ENCODE measurements at places on chromosomes 13 and 19. TPM values are rescaled to one million over a fixed set of nuclear protein-coding genes. Genes with fewer than 3 reads are reported as not detected.

The CFD gene
- total RNA-seq, result 0.40 TPM

The TSHZ3 gene
- total RNA-seq, result 6.2 TPM

The ADPRHL1 gene
- 0.97 TPM for total RNA-seq

The CLEC17A gene
- total RNA-seq, result not detected

DNA sequence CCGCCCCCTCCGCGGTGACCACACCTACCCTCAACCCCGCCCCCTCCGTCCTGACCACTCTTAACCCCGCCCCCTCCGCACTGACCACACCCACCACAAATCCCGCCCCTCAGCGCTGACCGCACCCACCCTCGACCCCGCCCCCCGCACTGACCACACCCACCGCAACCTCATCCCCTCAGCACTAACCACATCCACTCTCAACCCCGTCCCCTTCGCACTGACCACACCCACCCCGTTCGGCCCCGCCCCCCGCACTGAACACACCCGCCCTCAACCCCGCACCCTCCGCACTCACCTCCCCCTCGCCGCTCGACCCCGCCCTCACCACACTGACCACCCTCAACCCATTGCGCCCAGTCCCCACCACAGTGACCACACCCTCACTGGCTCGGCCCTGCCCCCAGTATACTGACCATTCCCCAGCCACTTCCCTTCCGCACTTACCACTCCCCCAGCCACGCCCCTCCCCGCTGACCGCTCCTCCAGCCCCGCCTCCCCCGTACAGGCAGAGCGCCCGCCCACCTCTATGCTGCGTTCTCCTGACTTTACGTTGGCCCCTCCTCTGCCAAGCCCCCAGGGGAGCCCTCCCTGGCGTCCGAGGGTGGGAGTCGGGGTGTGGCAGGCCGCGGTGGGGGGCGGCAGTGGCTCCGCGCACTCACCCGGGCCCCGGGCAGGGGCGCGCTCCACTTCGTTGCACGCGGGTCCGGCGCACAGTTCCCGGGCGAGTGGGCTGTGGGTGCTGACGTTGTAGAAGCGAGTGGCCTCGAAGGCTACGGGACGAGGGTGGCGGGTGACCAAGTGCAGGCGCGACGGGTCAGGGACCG is 8.4 kb downstream of the F2RL3 start:
- H3K4me1 ChIP-seq, result no peaks in the 10 kb centered on the region
- H3K27me3 ChIP-seq, result no peaks in the 10 kb centered on the region
- peak overlapping the region; percentile 60 for H3K4me3 ChIP-seq
- no peaks in the 10 kb centered on the region for H3K36me3 ChIP-seq
- H3K27ac ChIP-seq, result peak overlapping the region; percentile 39

GRCh38 chr13:43687038-43687437 is 99.7 kb downstream of the ENOX1 start:
- no peak overlapping the region for H3K27ac ChIP-seq
- H3K4me1 ChIP-seq, result no peaks in the 10 kb centered on the region
- DNase-seq, result no peak

DNA sequence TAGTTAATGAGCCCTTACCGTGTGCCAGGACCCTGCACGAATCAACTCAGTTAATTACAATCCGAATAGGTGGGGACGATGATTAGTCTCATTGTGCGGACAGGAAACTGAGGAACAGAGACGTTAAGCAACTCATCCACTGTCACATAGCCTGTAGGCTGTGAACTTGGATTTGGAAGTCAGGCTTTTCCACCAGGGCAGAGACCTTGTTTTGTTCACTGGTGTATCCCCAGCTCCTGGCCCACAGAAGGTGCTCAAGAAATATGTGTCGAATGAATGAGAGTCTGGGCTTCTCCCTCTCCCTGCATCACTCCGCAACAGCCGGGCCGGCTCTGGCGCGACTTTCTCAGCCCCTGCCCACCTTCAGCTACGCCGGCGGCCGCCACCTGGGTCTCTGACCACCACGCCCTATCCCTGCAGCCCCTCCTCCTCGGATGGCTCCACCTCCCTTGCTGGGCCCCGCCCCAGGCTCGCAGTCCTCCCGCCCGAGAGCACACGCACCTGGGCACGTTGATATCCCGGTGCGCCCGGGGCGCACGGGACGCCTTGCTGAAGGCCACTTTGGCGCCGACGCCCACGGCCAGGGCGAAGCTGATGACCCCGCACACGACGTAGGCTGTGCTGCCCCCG is 1.3 kb downstream of the SHISA7 start:
- no peak for DNase-seq
- no peaks in the 10 kb centered on the region for H3K4me1 ChIP-seq
- H3K36me3 ChIP-seq, result no peaks in the 10 kb centered on the region
- H3K27ac ChIP-seq, result no peak overlapping the region
- peaks cover 39% of the 10 kb centered on the region for H3K27me3 ChIP-seq

DNA sequence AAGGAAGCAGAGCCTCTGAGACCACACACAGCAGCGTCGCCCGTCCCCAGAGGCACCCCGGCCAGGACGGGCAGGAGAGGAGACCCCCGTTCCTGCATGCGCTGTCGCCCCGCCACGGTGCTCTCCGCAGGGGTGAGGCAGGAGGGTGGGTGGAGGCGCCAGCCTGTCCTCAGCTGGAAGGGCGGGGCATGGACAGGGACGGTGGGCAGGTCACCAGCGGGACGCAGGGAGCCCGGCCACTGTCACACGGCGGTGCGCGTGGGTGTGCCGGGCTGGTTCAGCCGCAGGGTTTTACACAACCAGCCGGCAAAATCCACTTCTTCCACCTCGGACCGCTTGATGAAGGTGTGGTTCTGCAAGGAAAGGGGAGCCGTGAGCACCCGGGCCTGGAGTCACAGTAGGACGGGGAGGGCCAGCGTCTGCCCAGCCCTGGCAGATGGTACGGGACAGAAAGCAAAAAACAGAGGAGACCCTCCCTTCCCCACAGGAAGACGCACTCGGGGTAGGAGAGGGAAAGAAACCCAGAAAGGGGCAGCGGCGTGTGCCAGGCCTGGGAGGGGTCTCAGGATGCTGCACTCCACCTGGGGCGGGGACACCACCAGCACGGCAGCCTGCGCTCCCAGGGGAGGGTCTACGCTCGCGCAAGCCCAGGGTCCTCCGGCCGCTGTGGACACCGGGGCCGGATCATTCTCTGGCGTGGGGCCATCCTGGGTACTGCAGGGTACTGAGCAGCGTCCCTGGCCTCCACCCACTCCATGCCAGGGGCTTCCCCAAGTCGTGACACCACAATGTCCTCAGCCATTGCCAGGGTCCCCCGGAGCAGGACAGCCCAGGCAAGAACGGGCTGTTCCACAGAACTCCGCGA is 23.9 kb upstream of the ZBTB7A start:
- H3K27ac ChIP-seq, result no peak overlapping the region
- no peaks in the 10 kb centered on the region for H3K4me1 ChIP-seq
- peaks cover 27% of the 10 kb centered on the region for H3K36me3 ChIP-seq
- H3K27me3 ChIP-seq, result no peaks in the 10 kb centered on the region

DNA sequence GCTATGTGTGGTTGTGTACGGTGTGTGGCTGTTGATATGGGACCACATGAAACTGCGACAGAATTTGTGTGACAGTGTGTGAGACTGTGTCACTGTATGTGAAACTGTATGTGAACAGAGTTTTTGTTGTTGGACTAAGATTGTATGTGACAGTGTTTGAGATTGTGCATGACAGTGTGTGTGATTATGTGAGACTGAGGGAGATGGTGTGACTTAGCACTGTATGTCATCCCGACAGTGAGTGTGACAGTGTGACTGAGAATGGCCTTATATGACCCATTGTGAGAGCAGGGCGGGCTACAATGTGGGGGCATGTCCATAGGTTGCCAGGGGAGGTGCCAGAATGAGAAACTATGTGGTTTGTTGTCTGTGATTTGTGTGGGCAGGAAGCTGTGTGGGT is 930 bp downstream of the ZNF583 start:
- H3K4me1 ChIP-seq, result peaks cover 8% of the 10 kb centered on the region
- no peaks in the 10 kb centered on the region for H3K27me3 ChIP-seq
- no peak overlapping the region for H3K4me3 ChIP-seq
- DNase-seq, result no peak
- H3K27ac ChIP-seq, result no peak overlapping the region
- peaks cover 13% of the 10 kb centered on the region for H3K36me3 ChIP-seq

DNA sequence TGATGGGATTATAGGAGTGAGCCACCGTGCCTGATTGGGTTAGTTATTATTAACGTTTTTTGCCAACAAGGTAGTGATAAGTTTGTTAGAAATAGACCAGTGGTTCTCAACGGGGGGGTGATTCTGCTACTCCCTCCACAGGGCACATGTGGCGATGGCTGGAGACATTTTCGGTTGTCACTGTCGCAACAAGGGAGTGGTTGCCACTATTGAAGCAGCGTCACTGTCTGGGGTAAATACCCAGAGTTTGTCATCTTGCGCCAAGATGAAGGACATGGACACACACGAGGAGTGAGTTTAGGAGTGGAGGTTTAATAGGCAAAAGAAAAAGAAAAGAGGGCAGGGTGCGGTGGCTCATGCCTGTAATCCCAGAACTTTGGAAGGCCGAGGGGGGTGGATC is 18.9 kb downstream of the ADGRE3 start:
- H3K27me3 ChIP-seq, result no peaks in the 10 kb centered on the region
- no peak overlapping the region for H3K27ac ChIP-seq

DNA sequence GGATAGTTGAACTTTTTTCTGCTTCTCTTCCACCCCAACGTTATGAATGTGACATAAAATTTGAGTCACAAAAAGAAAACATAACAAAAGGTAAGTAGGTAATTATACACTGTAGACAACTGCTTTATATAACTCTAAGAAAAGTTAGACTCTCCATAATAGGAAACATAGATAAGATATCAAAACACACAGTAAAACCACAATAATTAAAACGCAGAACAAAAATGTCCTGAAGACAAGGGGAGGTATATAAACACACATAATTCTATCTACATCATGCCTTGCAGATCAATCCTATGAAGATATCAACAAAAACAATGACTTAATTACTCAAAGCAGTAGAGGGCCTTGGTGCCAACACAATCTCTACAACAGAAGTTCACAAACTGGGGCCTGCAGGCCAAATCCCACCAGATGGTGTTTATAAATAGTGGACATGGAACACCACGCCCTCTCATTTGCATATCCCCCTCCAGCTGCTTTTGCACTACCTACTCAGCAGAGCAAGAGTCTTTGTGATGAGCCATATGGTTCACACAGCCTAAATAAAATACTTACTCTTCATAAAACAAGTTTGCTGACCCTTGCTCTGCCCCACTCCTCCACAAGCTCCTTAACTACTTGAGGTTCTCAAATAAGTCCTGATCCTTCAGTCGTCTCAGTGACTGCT is 254.7 kb downstream of the KLF12 start:
- no peaks in the 10 kb centered on the region for H3K36me3 ChIP-seq
- no peak overlapping the region for H3K4me3 ChIP-seq
- peaks cover 10% of the 10 kb centered on the region for H3K4me1 ChIP-seq

DNA sequence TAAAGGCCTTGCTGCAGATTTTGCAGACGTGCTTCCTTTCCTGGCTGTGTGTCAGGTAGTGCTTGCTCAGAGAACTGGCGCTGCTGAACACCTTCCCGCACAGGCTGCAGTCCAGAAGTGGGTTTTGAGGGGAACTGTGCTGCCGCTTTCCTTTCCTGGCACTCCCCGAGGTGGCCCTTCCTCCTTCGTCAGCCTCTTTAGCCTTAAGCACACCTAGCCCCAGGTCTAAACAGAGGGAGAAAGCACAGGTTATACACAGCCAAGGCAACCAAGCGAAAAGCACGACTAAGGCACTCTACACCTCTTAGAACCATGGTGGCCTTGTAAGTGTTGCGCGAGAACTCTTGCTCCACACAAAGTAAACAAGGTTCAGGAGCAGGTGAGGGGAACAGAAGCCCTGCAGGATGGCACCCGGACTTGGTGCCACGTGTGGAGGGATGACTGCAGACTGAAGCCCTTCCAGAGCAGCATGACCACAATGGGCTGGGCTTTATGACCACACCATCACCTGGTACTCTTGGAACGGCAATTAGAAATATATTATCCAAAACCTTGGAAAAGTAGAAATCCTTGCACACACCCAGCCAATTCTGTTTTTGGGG is 23.6 kb downstream of the ZNF541 start:
- H3K4me3 ChIP-seq, result no peak overlapping the region
- DNase-seq, result no peak
- H3K27me3 ChIP-seq, result peaks cover 19% of the 10 kb centered on the region
- no peak overlapping the region for H3K27ac ChIP-seq

Measured in endothelial cell of umbilical vein (primary cell).